ENCODE measurements at places on chromosomes 1 and 21. TPM values are rescaled to one million over a fixed set of nuclear protein-coding genes. Genes with fewer than 3 reads are reported as not detected.

The GNG12 gene
- total RNA-seq = 26.2 TPM

The SLC9C2 gene
- total RNA-seq = 0.51 TPM

The HNRNPU gene
- total RNA-seq = 381 TPM

The LIPI gene
- not detected for total RNA-seq

The CCDC18 gene
- total RNA-seq = 10.4 TPM

The TFF3 gene
- total RNA-seq = not detected

- no peak for DNase-seq
Observed at GRCh38 chr1:209838537-209838936, 10.8 kb downstream of the UTP25 start.

DNA sequence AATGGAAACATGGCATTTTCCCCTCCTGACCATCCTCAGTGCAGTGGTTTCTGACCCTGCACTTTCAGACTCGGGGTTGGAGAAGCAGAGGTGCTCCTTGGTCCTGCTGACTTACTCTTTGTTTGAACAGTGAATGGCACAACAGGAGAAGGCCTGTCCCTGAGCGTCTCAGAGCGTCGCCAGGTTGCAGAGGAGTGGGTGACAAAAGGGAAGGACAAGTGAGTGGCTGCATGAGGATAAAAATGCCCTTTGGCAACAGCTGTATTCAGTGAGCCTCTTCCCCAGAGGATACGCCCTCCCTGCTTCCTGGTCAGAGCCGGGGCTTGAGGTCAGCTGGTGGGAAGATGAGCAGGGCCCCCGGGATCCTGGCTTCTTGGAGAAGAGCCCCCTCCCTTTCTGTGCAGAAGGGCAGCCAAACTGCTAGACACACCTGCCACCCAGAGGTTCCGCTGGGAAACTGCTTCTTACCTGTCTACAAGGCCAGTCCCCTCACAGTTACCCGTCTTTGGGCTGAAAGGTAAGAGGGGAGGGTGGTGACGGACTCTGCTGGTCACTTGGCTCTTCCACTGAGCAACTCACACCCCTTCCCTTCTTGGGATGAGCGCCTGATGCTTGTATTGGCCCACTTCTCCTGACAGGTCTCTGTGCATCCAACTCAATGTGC, 16.6 kb downstream of the NPL start:
- no peak for DNase-seq

DNA sequence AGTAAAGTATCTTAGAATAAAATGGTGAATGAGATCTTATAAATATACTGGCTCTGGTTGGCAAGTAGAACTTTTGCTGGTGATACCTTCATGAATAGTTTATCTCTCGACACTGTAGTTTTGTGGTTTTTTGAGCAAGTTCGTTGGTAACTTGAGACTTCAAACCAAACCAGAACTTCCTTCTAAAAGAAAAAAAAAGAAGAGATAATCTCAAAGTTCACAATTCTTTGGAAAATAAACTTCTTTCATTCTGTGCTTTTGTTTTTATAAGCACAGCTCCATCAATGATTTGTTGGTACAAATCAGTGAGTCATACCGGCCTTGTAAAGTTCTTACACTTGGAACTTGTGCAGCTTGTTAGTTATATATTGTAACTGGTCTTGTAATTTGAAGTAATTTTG, 2.3 kb downstream of the HIPK1 start:
- DNase-seq = no peak

GRCh38 chr1:25500694-25501093, 42.7 kb upstream of the LDLRAP1 start:
- no peak for DNase-seq

DNA sequence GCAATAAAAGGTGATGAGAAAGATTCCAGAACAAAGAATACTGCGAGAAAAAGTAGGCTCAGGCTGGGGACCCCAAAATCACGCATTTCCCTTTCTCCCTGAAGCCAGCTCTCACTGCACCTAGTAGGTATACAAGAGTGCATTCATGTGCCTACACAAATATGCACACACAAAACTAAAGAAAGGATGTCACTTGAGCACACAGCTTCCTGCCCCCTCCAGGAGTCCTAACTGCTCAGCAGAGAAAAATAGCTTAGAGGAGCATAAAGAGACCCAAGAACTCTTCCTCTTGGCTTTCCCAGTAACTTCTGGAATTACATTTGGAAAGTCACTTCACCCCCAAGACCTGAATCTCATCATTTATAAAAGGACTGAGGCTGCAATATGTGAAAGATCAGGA, 38.0 kb downstream of the JAK1 start:
- no peak for DNase-seq

- no peak for DNase-seq
Observed at GRCh38 chr1:164440232-164440631, 118.8 kb upstream of the PBX1 start.

DNA sequence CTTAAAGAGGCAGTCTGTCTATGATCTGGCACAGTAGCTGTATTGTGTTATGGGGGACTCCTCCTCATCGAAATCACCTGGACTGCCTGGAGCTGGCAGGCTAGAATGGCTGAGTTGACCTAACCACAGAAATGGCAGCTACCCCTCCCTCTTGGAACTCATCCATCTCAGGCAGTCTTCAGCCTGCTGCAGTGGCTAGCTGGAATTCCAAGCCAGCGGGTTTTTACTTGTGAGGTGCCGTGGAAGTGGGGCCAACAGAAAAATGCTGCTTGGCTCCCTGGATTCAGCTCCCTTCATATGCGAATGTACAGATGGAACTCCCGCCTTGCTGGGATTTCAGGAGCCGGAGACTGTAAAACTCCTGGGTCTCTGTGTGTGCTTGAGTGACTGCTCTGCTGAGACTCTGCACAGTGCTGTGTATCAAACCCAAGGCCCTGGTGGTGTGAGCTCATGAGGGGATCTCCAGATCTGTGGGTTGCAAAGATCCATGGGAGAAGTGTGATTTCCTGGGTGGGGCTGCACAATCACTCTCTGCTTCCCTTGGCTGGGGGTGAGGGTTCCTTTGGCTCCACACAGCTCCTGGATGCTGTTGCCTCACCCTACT, 316.9 kb downstream of the CTH start:
- DNase-seq = no peak

- peak; percentile 39 for DNase-seq
Observed at GRCh38 chr21:25640202-25640942, 1.3 kb downstream of the JAM2 start.

DNA sequence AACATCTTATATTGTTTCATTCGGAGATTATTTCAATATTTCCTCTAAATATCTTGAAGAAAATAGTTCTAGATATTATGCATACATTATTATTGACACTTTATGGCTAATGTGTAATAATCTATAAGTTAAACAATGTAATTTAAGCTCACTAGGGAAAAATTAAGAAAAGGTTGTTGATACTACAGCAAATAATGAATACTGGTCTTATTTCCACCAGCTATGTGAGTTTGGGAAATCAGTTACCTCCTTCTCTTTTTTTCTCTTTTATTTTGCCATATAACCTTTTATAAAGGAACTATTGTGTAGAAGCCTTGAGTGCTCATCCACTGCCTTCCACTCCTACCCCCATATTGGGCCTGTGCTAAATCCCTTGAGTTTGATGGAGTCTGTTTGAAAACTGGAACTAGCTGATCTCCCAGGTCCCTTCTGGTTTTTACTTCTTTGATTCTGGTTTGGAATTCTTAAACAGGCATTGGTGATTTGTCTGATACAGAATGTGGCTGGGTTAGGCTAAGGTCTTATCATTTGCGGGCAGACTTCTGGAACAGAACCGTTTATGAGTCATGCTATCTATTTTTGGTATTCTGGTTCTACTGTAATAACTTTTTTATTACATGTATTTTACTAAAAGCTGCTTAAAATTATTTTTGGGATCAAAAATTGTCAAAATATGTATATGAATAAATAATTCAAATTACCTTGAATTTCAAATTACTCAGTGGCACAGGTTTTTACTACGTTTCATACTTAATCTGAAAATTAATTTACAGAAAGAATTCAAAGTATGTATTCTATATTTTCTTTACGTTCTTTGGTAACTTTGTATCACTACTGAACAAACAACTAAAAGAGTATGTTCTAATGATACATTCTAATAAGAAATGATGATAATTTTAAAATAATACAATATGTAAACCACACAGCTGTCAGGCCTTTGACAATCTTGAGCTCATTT, 5.0 kb upstream of the CDC14A start:
- DNase-seq = no peak

GRCh38 chr1:198201956-198202784, 45.4 kb downstream of the NEK7 start:
- no peak for DNase-seq

DNA sequence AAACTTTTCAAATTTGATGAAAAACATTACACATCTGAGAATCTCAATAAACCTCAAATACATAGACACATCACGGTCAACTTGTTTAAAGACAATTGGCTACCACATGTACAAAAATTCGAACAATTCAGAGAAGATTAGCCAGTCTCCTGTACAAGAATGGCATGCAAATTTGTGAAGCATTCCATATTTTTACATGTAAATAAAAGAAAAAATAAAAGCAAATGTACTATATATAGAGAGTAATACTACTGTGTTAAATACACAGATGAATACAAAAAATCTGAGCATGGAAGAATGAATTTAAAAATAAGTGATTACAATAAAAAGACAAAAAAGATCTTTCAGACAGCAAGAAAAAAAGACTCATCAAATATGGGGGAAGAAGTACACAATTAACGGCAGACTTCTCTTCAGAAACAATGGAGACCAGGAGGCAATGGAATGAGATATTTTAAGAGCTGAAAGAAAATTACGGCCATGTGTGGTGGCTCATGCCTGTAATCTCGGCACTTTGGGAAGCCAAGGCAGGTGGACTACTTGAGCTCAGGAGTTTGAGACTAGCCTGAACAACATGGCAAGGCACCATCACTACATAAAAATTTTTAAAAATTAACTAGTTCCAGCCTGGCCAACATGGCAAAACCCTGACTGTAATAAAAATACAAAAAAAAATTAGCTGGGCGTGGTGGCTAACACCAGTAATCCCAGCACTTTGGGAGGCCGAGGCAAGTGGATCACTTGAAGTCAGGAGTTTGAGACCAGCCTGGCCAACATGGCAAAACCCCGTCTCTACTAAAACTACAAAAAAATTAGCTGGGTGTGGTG, 23.2 kb downstream of the HAX1 start:
- DNase-seq = no peak

DNA sequence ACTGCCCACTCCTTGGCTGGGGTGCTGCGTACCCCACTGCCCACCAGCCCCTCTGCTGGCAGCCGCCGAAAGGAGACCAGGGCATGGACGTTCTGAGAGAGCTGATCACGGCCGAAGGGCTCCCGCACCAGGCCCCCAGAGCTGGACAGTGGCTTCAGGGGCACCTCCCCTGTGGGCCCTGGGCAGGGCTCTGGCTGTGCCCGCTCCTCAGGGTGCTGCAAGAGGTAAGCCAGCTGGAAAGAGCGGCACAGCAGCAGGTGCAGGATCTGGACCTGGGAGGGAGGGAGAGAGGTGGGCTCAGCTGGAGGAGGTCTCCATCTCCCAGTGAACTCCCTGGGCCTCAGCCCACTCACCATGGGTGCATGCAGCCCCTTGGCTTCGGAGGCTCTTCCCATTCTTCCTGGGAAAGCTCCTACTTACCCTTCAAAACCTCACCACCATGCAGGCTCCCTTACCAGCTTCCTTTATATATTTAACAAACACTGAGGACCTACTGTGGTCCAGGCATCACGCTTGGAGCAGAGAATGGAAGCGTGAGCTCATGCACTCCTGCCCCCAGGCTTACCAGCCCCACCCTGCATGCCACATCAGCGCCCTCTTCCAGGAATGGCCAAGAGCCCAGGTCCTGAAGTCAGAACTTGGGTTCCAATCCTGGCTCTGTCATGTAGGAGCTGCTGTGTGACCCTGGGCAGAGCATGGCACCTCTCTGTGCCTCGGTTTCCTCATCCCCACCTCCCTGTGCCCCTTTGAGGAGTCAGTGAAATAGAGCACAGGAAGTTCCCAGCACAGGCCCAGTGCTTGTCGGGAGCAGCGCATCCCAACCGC, 6.8 kb upstream of the KIF17 start:
- DNase-seq = peak; percentile 2

- DNase-seq = no peak
Observed at GRCh38 chr21:35984654-35985361, 75.5 kb downstream of the SETD4 start.

Measured in endothelial cell (in vitro differentiated cells).